Kidney tubule cell (primary cell): ENCODE measurements at places on chromosomes 7 and 10.

DNA sequence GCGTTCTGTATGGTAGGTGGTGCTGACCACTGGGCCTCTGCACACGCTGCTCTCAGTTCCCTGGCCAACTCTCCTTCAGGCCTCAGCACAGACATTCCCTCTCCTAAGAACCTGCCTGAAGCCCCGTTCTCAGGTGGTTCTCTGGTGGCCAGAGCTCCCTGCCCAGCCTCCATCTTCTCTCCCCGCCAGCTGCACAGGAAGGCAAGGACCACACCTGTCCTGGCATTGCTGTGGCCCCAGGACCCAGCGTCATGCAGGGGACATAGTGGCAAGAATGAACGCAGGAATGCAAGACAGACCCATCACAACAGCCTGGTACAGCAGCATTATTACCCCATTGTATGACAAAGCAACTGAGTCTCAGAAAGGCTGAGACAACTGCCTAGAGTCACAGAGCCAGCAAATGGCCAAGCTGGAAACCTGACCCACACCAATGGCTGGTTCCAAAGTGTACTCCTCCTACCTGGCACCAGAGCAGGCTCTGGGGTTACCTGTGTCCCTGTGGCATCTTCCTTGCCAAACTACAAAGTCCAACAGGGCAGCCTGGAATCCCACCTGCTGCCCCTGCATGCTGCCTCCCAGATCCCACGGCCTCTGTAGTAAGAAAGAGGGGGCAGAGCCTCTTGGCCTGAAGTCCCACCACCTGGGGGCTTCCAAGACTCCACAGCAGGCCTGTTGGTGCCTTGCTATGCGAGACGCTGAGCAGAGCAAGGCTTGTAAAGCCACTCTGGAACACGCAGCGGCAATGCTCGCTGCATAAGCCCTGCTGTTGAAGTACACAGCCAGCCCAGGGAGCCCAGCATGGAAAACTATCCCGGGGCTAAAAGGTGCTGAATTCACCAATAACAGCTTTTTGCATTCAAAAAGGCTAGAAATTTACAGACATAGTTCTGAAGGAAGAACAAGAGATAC, 73.3 kb downstream of the CHST15 start:
- no peak for DNase-seq

GRCh38 chr7:148262721-148263229, 327.8 kb upstream of the C7orf33 start:
- DNase-seq: peak; percentile 56

GRCh38 chr10:23174977-23175512, 17.1 kb upstream of the PTF1A start:
- DNase-seq: no peak

DNA sequence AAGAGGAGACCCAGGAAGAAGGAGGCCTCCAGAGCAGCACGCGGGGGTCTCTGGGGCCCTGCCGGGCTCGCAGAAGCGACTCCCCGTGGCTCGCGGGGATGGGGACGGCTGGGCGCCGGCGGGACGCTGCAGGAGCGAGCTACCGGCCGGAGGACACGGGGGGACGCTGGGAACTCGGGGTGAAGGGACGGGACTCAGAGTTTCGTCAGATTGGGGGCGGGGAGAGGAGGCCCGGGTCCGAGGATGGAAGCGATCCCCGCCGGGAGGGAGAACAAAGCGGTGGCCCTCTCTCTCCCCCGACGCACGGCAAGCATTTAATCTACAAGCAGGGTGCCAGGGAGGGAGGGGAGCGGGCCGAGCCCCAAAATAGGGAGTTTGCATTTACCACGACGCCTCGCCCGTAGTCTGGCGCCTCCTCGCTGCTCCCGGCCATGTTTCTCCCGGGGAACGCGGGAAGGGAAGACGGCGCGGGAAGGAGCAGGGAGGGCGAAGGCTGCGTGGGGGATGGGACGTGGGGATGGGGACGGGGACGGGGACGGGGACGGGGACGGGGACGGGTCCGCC, at the start of gene PRTFDC1:
Gene PRTFDC1, minus strand, starts transcription at position 464 of the 564 bp plus-strand sequence. Its CDS starts 31 bp downstream, at position 433.
- DNase-seq: peak; percentile 30

GRCh38 chr7:36894190-36894589, 169.9 kb upstream of the AOAH start:
- DNase-seq: no peak

DNA sequence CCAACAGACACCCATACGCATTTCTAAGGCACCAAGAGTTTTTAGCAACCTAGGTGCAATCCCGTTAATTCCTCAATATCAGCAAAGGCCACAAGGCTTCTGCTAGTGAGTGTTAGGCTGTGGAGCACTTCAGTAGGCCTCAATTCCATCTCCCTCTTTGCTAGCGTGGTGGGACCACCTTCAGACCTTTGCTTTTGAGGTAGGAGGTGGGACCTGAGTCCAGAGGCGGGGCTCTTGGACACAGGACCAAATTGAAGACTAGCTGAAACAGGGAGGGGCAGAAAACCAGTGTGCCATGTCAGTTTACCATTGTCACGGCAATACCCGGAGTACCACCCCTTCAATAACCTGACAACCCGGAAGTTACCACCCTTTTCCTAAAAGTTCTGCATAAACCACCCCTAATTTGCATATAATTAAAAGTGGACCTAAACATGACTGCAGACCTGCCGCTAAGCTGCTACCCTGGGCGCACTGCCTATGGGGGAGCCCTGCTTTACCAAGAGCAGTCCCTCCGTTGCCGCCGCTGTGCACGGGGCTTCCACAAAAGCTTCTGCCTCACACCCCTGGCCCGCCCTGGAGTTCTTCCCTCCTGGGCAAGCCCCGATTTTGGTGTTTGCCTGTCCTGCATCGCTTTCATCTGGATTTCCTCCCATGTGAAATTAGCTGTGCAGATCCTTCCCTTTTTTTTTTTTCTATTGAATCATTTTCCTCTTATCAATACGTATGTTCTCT, 41.1 kb upstream of the EN2 start:
- DNase-seq: no peak

DNA sequence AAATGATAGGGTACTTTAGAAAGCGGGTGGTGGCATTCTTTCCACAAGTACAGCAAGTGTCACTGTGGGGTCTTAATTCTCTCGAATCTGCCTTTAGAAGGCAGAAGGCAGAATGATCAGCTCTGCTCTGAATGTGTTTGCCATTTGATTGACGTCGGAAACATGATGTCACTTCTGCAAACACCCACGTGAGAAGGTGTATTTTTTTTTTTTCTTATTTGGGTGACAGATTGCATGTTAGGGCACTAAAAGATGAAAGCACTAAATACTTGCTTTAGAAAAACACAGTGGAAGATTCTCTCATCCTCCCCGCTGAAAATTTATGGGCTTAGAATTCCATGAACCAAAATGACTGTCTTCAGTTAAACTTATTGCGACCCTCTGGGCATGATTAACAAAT, 150.2 kb downstream of the TCF7L2 start:
- DNase-seq: no peak

DNA sequence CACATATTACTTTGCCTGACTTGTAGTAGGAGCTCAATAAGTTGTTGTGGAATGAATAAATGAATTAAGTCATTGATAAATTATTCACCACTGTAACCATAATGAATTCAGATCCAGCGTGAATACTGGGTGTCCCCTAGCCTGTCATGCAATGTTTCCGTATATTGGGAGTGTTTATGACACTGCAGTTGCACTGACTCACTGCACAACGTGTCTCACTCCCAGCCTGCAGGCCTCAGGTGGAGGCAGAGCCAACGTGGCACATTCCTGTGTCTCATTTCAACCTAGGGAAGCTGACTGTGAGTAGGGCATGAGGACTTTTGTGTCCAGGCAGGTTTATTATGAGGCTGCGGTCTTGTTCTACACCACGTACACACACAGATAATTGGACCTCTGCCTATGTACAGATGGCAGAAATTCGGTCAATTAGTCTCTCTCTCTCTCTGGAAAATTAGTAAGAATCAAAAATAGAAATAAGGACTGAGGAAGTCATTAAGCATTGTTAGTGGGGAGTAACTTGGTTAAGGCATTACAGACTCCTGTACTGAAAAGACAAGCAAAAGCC, 299.1 kb upstream of the IGFBP3 start:
- peak; percentile 98 for DNase-seq

GRCh38 chr10:56135828-56136227, 225.2 kb downstream of the ZWINT start:
- DNase-seq: no peak

DNA sequence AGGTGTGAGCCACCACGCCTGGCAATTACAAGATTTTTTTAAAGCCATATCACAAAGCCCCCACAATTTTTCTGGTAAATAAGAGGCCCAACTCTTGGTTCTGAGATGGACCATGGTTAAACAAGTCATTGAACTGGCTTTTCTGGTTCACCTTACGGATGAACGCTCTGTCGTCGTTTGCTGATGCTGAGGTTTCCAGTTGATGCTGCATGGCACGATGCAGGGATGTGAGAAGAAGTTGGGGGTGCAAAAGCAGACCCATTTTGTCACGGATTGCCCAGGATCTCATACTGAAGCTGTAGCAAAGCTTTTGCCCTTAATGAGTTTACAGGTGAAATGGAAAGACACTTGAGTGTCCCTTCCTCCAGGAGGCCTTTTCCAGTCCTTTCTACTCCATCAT, 2.0 kb upstream of the IL2RA start:
- DNase-seq: no peak

DNA sequence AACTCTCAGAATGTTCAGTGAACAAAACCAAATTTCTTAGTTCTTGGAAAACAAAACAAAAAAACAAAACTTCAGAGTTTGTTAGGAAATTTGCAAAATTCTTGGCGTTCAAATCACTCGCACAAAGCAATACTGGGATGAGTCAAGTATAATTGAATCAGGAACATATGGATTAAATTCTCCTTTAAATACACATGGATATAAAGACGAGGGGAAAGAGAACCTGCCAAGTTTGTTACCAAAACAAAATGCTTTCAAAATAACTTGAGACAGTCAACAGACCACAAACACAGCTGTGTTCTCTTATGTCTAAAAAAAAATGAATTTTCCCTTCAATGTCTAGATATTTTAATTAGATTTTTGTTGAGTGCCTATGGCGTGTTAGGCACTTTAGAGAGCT, 93.5 kb upstream of the MPP7 start:
- no peak for DNase-seq

- DNase-seq: no peak
These were observed 11.1 kb upstream of the SEC24C start for GRCh38 chr10:73732931-73733623.

DNA sequence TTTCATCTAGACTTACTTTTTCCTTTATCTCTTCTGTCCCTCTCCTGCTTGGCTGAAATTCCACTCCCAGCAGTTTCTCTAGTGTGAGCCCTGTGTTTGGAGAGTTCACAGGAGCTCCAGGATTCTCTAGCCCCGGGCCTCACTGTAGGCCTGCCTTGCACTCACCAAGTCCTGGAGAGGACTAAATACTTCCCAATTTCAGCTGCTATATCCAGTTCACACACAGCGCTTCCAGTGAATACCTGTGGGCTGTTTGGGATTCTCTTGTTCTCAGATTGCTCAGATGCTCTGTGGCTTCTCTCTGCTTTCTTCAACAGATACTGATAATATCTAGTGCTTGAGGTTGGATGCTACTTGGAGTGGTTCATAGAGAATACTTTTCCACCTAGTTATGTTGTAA, 46.0 kb downstream of the MINPP1 start:
- no peak for DNase-seq

- no peak for DNase-seq
These were observed 19.2 kb upstream of the DDC start for GRCh38 chr7:50584386-50584785.

GRCh38 chr7:17298840-17299482, 509 bp downstream of the AHR start:
- DNase-seq: peak; percentile 54

GRCh38 chr10:17479015-17479615, 24.7 kb upstream of the ST8SIA6 start:
- DNase-seq: peak; percentile 19

- no peak for DNase-seq
These were observed 82.7 kb upstream of the ADAM12 start for GRCh38 chr10:126470991-126471390.

DNA sequence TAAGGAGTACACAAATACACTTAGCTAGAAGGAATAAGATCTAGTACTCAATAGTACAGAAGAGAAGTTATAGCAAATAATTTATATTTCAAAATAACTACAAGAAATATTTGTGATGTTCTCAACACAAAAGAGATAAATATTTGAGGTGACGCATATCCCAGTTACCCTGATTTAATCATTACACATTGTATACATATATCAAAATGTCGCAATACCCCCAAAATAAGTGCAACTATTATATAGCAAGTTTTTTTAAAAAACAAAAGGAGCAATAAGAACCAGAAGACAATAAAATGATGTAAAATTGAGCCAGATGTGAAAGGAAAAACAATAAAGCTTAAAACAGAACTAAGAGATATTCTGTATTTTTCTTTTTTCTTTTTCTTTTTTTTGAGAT, 59.3 kb upstream of the KIAA1217 start:
- no peak for DNase-seq

GRCh38 chr10:89242345-89242684, 9.3 kb downstream of the LIPA start:
- DNase-seq: no peak

- DNase-seq: no peak
These were observed 83.0 kb downstream of the ZNF365 start for GRCh38 chr10:62457196-62457595.

GRCh38 chr7:93055543-93056107, 62.2 kb downstream of the SAMD9 start:
- peak; percentile 68 for DNase-seq

DNA sequence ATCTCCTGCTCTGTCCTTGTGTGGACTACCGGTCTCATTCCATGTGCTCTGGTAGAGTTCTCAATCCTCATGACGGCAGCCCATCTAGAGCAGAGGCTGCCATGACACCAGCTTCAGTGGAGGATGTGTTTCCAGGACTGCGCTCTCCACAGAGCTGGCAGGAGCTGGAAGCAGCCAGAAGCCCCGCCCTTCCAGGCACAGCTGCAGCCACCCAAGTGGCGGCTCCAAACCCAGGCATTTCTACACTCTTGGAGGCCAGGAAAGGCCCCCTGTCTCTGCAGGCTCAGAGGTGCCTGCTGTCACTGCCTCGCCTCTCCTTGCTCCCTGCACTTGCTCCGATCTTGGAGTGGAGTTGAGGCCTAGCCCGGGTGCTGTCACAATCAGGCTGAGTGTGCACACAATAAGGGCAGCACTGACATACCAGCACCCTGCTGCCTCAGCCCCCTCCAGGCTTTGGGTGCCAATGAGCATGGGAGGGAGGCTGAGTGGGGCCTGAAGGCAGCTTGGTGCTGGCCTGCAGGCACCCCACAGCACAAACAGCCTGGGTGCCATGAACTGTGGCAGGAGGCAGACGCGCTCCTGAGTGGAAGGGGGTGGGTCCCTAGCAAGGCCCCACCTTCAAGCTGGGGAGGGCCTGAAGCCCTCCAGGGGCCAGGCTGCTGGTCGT, 122.1 kb downstream of the LRRN3 start:
- no peak for DNase-seq

- DNase-seq: no peak
These were observed 218.2 kb upstream of the ETV1 start for GRCh38 chr7:14207711-14208110.

- no peak for DNase-seq
These were observed 127.3 kb upstream of the HABP2 start for GRCh38 chr10:113425541-113425951.
